Activated CD4-positive, alpha-beta T cell treated with anti-CD3 and anti-CD28 coated beads for 4 hours (primary cell): ENCODE measurements at places on chromosomes 2 and 18.
A peak's percentile ranks its signal among the peaks of the same experiment; 100 is the strongest.

GRCh38 chr2:206488623-206489022 lies 45.3 kb downstream of the ADAM23 start:
- DNase-seq: no peak

- DNase-seq: no peak
These were observed 166.6 kb downstream of the ACTR3 start for GRCh38 chr2:114056294-114057143.

GRCh38 chr2:217247476-217247875 lies 387.6 kb upstream of the TNP1 start:
- no peak for DNase-seq

- no peak for DNase-seq
These were observed 1.3 kb downstream of the MYL12B start for GRCh38 chr18:3263132-3263700.

GRCh38 chr2:175030380-175031271 lies 25.4 kb upstream of the CHN1 start:
- no peak for DNase-seq

DNA sequence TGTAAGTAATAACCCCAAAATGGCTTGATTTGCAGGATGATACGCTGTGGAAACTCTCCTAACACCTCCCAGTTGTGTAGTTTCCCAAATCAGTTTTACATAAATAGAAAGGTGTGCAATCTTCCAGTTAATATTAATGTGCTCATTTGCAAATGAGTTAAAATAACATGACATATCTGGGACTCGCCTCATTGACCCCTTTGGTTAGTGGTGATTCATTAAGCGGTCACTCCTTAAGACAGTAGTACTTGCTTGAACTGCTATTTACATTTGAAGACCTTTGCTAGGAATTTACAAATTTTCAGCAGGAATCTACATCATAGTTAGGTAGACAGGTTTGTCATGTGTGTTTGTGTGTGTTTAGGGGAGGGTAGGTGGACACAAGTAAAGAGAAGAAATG lies 1367.7 kb upstream of the CELF4 start:
- no peak for DNase-seq

DNA sequence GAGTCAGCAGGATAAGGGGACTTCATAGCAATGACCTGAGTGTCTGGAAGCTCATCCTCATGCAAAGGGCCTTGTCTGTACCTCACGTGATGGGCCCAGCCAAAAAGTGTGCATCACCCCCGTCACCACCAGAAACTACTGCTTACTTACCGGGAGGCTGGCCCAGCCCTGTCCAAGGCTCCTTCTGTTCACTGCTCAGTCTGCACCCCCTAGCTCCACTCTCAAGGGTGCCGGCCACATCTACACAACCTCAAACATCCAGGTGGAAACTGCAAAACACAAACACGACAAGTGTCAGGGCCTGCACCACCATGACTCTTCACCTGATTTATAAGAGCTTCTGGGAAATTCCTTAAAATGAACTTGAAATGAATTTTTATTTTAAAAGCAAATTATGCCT lies 55.1 kb downstream of the ADD2 start:
- no peak for DNase-seq

- DNase-seq: no peak
These were observed 61.0 kb downstream of the TSPYL6 start for GRCh38 chr2:54194761-54195750.

GRCh38 chr2:106185475-106186184 lies 8.5 kb downstream of the UXS1 start:
- DNase-seq: no peak

DNA sequence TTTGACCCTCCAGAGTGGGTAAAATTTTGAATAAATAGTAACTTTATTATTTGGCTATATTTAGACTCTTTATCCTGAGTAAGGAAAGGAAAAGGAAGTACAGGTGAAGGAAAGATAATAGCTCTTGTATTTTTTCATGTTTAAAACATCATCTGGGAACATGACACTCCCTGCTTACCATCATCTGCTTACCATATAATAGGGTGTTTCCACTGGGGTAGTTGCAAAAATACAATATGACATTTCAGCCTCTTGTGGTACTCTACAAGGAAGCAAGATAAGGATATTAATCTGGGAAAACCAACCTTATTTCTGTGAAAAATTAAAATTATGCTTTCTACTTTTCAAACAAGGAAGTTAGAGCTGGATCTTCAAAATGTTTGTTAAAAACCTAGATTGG lies 9.9 kb downstream of the RELCH start:
- no peak for DNase-seq

DNA sequence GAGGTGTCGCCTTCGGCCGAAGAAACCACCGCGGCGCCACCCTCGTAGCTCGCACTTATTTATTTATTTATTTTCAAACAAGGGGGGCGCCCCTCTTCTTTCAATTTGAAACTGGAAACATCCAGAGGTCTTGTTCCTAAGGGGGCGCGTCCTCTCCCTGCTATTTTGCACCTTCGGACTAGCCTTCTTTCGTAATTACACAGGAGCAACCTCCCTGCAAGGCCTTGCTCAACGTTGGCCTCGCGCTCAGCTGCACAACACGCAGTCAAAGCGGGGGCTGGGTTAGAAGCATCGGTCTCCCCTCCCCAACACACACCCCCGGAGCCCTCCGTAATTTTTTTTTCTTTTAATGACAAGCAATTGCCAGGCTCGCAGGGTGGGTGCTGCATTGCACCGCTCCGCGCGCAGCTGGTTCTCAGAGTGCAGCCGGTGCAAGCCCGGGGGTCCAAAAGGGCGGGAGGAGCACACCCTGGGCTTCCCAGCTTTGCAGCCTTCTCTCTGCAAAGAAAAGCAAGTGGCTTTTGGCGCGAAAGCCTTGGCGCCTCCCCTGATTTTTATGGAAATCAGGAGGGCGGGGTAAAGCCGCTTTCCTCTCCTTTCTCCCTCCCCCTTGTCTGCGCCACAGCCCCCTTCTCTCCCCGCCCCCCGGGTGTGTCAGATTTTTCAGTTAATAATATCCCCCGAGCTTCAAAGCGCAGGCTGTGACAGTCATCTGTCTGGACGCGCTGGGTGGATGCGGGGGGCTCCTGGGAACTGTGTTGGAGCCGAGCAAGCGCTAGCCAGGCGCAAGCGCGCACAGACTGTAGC lies at the start of gene MYCN:
TSS of gene MYCN (plus strand) at position 697 of the 807 bp plus-strand sequence. CDS start 1,515 bp downstream, outside the sequence.
- DNase-seq: peak; percentile 18

- DNase-seq: no peak
These were observed 29.5 kb downstream of the RMC1 start for GRCh38 chr18:23532848-23533247.

DNA sequence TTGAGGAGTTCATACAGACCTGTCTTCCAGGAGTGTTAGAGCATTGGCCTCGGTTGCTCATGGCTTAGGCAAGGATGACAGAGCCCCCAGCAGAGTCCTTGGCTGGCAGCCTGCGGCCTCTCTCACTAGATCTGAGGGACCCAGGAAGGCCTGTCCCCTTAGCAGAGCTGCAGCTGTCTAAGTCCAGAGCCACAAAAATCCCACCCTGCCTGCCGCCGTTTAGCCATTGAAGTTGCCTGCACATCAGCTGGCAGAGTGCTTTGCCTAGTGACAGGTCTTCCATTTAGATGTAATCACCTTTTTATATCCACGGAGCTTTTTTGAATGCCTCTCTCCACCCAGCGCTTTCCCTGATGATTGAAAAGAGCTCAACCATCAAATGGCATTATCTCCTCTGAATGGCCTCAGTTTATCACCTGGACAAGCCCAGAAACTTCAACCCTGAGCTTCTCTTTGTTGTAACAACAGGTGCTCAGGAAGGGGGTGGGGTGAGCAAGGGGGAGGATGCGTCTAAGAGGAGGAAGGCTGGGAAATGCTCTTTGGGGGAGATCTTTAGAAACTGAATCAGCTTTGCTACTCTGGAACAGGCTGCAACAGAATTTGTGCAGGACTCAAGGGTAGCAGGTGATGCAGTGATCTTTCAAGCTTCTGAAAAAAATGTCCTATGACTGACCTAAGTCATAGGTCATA lies 71.9 kb downstream of the TNP1 start:
- no peak for DNase-seq

DNA sequence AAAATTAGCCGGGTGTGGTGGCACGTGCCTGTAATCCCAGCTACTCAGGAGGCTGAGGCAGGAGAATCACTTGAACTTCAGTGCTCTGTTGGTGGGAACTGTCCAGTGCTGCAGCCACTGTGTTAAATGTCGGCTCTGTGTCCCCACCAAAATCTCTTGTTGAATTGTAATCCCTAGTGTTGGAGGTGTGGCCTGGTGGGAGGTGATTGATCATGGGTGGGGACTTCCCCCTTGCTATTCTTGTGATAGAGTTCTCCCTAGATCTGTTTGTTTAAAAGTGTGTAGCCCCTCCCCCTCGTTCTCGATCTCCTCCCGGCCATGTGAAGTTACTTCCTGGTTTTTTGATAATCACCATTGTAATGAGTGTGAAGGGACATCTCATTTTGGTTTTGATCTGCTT lies 9.8 kb upstream of the RPL31 start:
- no peak for DNase-seq

- DNase-seq: no peak
These were observed 5.2 kb downstream of the ZFP36L2 start for GRCh38 chr2:43221124-43221762.

GRCh38 chr2:206611736-206612135 lies 30.6 kb upstream of the FAM237A start:
- no peak for DNase-seq

- peak; percentile 23 for DNase-seq
These were observed 1.5 kb upstream of the PCBP1 start for GRCh38 chr2:70085711-70086277.

DNA sequence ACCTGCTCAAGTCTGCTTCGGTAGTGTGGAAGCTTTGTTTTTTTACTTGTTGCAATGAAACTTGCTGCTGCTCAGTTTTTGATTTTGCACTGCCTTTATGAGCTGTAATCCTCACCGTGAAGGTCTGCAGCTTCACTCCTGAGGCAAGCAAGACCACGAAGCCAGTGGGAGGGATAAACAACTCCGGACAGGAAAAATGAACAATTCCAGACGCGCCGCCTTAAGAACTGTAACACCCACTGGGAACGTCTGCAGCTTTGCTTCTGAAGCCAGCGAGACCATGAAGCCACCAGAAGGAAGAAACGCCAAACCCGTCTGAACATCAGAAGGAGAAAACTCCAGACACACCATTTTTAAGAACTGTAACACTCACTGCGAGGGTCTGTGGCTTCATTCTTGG lies 245.7 kb upstream of the REG3G start:
- DNase-seq: no peak

DNA sequence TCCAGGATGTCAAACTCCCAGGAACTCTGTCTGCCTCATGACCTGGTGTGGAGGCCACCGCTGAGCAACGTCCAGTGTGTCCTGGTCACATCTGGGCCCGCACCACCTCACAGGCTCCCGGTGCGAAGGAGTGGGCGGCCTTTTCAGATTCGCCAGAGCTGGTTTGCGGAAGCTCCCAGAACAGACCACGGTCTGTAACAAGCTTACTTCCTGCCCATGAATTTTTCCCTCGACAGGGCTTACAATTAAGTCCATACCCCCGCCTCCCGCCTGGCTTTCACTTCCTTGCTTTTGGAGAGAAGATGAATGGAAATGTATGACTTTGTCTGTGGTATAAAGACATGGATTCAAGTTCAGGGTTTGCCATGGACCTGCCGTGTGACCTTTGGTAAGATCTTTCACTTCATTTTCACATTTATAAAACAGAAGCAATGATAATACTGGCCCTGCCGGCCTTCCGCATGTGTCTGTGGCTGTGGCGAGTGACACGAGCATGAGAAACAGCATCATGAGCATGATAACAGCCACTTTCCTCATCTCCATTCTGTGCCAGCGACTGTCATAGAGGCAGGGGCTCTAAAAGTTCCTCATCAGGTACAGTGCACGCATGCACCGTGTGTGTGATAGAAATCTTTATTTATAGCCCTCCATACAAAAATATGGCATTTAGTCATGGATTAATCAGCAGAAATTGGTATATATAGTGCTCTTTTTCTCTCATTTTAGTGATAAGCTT lies 31.0 kb upstream of the KCNF1 start:
- DNase-seq: no peak

GRCh38 chr2:46776687-46777327 lies 138.8 kb downstream of the MCFD2 start:
- peak; percentile 50 for DNase-seq

DNA sequence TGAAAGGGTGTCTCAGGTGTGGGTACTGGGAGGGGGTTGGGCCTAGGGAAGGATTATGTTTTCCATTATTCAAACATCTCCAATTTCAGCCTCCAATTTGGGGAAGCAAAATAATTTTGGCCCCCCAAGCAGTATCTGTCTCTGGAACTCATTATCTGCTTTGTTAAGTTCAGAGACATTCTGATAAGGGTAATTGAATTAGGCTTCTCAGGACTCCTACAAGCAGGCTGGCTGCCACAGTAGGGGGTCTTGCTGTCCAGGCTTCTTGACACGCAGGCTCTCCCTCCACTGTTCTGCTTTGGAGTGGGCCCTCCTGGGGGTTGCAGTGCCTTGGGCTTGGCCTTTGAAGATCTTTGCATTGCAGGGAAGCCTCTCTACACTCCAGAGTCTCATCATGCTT lies 108.1 kb upstream of the SIX2 start:
- DNase-seq: no peak

DNA sequence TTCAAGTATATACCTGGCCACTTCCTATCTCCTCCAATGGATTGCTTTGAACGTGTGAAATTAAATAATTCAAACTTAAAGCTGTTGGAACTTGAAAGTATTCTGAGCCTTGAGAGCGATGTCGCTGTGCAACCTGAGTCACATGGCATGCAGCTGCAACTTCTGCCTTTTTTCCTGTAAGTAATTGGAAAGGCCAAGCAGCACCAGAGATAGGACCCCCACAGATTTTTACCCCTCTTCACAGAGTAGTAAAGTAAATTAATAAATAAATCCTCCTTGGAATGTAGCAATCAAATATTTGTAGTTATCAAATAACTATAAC lies 3.2 kb upstream of the RNF149 start:
- no peak for DNase-seq

DNA sequence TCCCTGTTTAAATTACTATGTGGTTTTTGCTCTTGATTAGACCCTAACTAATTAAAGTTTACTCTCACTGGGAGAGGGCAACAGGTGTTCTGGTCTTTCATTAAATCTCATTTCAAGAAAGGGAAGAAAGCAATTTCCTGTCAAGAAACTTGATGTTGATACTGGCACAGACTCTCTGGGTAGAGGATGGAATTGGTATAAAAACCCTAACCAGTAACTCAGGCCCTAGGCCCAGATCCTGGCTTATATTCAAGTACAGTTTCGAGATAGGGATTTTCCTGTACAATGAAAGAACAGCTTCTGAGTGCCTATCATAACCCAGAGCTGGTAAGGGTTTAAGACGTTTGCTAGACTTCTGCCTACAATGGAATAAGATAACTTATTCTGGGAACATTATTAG lies 61.6 kb upstream of the ACYP2 start:
- no peak for DNase-seq

DNA sequence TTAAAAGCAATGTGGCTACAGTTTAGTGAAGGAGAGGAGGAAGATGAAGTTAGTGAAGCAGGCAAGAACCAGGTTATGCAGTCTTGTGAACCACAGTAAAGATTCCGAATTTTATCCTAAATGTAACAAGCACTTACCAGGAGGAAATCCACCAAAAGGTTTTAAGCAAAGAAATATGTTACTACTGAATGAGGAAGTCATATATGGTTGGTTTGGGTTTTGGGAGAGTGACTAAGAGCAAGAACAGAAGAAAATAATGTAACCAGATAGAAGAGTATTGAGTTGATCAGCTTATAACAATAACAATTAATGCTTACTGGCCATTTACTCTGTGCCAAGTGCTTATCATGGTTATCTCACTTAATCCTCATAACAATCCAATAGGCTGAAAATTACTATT lies 1.9 kb downstream of the USP37 start:
- no peak for DNase-seq
